Fibroblast of the aortic adventitia (primary cell): ENCODE measurements at places on chromosomes 4 and X.

GRCh38 chrX:53049127-53049517 is 533 bp downstream of the GPR173 start:
- no peak for DNase-seq

DNA sequence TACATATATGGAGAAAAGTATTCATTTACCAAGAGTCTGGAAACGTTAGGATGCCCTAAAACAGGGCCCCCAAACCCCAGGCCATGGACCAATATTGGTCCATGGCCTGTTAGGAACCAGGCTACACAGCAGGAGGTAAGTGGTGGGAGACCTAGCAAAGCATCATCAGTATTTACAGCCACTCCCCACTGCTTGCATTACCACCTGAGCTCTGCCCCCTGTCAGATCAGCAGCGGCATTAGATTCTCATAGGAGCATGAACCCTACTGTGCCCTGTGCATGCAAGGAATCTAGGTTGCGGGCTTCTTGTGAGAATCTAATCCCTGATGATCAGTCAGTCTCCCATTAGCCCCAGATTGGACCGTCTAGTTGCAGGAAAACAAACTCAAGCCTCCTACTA is 62.3 kb downstream of the USP38 start:
- DNase-seq: no peak

DNA sequence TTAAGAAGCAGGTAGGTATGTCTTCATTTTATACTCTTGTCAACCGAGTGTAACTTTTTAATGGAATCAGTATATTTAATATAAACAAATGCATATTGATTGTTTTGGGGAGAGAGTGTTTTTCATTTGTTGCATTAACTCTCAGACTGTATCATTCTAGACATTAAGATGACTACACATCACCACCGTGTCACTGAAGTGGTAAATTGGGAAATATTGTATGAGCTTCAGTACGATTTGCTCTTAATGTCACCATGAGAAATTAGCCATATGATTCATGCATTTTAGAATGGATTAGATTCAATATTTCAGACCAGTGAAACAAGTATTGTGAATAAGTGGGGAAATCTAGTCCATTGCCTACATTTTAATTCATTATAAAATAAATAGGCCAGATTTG is 9.7 kb upstream of the MFAP3L start:
- no peak for DNase-seq

- peak; percentile 25 for DNase-seq
Measured at GRCh38 chr4:82989575-82990429, 20.8 kb downstream of the LIN54 start.

DNA sequence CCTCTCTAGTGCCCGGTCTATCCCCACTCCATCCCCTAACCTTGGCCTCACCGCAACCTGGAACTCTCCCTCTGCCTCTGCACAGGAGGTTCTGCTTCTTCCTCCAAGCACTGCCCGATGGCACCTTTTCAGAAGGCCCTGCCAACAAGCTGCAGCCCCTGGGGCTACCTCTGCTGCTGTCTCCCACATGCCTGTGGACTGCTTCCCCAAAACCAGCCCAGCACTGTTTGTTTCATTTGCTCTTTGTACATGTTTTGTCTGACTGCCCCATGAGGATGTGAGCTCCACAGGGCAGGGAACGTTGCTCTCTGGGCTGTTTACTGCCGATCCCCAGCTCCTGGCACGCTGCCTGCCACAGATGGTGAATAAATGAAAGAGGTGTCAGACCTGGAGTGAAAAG is 85.4 kb downstream of the INTS6L start:
- DNase-seq: no peak

GRCh38 chr4:137601934-137602333 is 69.6 kb upstream of the PCDH18 start:
- no peak for DNase-seq

GRCh38 chrX:109847257-109848187 is 114.5 kb upstream of the ACSL4 start:
- DNase-seq: peak; percentile 94

DNA sequence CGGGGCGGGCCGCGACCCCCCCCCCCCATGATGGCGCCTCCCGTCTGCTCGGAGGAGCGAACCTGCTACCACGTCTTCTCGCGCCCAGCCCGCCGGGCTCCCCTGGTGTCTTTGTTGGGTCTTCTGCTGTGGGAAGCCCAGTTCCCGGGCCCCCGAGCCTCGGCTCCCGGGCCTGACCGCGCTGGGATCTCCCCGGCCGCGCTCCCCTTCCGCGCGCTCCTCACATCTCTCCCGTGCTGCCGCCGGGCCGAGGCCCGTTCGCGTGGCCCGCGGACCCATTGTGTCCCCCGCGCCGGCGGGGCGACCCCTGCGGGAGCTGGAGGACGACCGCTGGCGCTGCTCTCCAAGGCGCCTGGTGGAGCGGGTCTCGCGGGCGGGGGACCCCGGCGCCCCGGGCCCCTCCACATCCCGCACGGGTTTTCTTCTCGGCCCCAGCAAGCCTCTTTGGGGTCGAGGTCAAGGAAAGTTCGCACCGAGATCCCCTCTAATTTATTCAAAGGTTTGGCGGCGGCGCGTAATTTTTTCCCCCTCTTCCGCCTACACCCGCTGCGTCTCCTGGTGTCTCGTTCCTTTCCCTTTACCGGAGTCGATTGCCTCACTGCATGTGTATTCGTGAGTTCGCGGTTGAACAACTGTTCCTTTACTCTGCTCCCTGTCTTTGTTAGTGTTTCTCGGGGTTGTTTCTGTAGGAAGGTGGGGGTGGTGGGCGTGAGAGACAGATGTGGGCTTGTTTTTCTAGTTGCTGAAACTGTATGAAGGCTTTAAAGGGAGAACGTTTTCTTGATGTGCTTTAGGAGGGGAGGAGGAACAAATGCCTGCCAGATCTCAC is 770 bp downstream of the SMAD1 start:
- peak; percentile 72 for DNase-seq

DNA sequence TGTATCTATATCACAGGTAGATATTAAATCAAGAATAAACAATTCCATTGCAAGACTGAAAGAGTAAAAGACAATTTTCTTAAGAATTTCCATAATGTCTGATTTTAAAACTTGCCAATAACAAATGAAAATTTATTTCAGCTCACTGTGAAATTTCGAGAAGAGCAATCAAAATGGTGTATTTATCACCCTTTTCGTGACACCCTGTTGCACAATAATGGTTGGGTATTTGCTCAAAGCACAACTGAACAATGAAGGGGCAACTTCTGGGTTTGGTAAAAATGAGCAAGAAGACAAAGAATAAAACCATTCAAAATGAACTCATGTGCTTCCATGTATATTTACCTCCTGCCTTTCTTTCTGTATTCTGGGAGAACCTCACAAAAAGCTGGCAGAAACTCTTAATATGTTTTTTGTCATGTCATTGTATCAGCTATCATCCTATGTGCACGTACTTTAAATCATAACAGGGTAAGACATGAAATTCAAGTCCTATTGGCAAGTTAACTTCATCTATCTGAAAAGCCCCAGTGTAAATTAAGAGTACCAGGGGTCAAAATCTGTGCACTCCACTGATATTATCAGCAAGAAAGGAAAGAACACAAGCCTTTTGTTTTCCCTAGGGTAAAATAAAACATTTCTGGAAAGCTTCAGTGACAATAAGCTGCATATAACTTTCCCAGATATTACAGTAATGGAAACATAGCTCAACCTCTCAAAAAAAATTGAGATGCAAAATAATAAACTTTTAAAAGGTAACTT is 126.9 kb upstream of the CBR4 start:
- DNase-seq: no peak

- DNase-seq: no peak
Measured at GRCh38 chrX:5810636-5811035, 418.0 kb downstream of the NLGN4X start.

DNA sequence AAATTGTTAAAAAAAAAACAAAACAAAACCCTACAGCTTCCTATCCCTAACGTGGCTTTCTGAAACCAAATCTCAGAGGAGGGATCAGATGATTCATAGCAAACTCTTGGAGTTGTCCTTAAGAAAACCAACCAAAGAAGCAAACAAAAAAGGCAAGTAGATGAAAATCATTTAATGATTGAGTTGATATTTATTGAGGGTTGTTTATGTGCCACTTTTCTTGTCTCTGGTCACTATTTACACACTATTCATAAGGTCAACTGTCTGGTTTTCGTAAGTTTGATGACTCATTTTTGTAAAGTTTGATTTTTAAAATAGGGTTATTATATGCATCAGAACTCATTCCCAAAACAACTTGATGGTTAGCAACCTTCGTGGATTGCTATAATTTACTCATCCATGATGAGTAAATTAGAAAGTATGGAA is 133.4 kb downstream of the UNC5C start:
- peak; percentile 12 for DNase-seq

- DNase-seq: no peak
Measured at GRCh38 chrX:137926090-137926489, 360.2 kb downstream of the ZIC3 start.

GRCh38 chr4:17347445-17347844 is 164.4 kb downstream of the QDPR start:
- peak; percentile 65 for DNase-seq

GRCh38 chrX:110373310-110373709 is 14.7 kb downstream of the RTL9 start:
- DNase-seq: no peak
